ENCODE measurements at places on chromosomes 1 and 21.

DNA sequence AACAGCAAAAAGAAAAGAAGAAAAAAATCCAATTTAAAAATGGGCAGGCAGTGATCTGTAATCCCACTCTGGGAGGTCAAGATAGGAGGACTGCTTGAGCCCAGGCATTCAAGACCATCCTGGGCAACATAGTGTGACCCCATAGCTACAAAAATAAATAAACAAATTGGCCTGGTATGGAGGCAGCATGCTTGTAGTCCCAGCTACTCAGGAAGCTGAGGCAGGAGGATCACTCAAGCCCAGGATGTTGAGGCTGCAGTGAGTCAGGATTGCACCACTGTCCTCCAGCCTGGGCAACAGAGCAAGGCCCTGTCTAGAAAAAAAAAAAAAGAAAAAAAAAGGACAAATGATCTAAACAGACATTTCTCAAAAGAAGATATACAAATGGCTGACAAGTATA lies 99.6 kb downstream of the EIF4G3 start:
- DNase-seq = no peak

GRCh38 chr1:172136925-172137324 lies 283.6 kb upstream of the C1orf105 start:
- no peak for DNase-seq

DNA sequence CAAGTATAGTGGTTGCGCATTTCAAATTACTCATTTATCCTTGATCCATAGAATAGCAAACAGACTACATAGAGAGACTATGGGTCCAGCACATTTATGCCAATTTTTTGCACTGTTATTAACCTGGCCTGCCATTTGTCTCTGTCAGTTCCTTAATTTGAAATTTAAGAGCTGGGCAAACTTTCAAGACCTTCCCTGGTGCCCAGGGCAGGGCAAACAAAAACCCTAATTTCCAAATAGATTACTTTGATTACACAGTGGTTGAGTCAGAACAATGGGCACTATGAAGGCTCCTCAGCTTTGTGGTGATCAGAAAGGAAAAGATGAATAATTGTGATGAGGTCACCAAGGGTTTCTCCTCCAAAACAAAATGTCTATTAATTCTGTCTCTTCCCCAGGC lies 80.6 kb downstream of the TNFSF18 start:
- DNase-seq = no peak

DNA sequence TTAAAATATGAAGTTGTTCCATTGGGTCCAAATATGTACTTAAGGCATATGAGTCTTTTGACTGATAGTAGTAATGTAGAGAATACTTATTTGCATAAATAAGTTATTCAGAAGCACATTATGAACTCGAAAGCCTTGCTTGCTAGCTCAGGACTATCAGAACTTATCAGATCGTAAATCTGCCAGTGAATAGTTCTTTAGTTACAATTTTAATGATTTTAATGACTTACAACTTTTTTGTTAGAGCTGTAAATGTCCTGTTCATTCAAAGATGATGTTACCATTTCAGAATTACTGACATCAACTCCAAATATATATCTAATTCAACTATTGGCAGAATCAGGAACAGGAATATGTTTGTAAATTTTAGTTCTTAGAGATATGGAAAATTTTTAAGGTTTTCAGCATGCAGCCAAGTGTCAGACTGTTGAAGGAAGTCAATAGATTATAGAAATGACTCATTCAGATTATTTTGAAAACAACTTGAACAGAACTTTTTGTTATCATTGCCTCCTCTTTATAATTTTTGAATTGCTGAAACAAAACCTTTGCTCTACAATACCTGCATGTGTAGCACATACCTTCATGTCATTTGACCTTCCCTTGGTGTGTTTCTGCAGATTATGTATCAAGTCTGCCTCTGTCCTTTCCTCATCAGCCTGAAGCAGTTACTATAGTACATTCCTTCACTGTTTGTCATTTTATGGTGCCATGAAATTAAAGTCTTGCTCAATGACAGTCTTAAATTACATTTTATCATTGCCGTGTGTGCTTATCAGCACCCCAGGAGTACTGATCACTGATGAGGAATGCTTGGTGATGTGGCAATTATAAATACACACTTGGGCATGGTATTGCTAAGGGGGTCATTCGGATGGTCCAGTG lies 44.9 kb downstream of the LRRC8D start:
- DNase-seq = no peak

DNA sequence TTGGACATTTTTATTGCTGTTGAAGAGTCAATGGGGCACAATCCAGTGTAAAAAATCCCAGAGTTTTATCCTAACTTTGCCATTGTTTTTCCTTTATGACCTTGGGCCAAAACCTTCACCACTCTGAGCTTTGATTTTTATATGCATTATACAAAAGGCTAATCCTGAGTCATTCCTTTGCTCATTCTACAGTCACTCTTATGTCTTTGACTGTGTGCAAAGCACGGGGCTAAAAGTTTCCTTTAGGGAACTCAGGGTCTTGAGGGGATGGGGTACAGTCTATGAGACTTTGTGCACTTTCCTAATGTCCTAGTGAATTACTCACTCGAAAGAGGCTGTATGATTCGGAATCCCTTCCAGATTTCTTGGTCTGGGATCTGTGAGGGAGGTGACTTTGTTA lies 543.2 kb upstream of the CAMK1G start:
- no peak for DNase-seq

- DNase-seq = no peak
Measured at GRCh38 chr1:160374306-160375110, 7.6 kb downstream of the NHLH1 start.

DNA sequence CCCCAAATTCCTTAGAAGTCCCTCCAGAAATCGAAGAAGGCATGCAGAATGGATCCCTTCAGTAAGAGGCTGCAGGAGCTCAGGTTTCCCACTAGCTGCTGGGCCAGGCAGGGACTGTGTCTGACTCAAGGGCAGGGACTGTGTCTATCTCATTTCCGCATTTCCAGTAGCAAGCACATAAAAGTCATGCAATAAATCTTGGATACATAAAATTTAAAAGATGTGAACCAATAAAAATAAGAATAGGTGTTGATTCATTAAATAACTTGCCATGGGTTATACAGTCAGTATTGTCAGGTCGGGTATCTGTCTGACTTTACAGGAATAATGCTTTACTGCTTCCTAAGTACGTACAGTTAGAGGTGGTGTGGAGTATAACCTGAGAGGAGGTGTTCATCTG lies 15.2 kb downstream of the PM20D1 start:
- DNase-seq = no peak

GRCh38 chr1:94806441-94806871 lies 13.7 kb upstream of the SLC44A3 start:
- no peak for DNase-seq

DNA sequence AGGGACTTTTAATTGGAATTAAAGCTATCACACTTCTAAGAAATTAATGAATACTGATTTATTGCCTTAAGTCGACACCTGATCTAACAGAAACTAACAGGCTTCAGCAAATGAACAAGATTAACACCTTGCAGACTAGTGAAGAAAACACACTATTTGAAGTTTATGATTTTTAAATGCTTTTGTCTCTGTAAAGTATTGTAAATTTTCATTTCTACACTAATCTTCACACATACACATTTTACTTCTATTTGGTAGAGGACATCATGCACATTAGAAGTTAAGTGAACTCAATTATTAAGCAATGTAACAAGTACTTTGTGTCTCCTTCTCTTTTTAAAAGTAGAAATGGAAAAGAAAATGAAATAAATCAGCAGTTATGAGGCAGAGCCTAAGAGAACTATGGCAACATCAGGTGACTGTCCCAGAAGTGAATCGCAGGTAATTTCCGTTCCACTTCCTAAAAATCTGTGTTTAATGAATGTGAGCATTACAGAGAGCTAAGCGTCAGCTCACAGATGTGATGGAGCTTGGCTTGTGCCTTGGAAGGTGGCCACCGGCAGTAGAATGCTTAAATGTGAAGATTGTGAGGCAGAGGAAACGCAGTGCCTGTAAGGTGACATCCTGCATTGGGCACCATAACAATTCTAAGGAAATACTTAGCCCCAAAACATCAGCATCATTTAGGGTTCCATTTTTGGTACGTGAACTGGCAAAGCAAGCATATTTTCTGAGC lies 1.2 kb downstream of the PRMT2 start:
- no peak for DNase-seq

DNA sequence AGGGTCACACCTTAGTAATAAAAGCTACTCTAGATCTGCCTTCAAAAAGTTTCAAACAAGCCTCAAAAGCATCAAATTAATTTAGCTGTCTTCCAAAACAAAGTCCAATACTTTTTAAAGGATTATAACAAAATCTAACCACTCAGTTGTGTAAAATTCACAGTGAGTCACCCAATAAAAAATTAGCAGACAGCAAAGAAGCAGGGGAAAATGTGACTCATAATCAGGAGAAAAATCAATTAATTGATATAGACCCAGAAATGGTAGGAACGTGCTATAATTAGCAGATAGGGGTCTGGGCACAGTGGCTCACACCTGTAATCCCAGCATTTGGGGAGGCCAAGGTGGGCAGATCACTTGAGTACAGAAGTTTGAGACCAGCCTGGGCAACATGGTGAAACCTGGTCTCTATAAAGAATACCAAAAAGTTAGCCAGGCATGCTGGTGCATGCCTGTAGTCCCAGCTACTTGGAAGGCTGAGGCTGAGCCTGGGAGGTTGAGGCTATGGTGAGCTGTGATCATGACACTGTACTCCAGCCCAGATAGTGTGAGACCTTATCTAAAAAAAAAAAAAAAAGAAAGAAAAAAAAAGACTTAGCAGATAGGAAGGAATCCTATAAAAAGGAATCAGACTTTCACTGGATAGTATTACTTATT lies 8.1 kb upstream of the MYOG start:
- DNase-seq = no peak

- no peak for DNase-seq
Measured at GRCh38 chr1:201508809-201509208, 1.9 kb upstream of the CSRP1 start.

GRCh38 chr1:31694069-31694963 lies 9.5 kb downstream of the COL16A1 start:
- no peak for DNase-seq

GRCh38 chr1:15810073-15810472 lies 2.6 kb upstream of the UQCRHL start:
- DNase-seq = no peak
